ENCODE measurements at places on chromosomes 6 and 20.

- no peak for DNase-seq
Observed at GRCh38 chr6:154821099-154821498, 87.9 kb downstream of the SCAF8 start.

DNA sequence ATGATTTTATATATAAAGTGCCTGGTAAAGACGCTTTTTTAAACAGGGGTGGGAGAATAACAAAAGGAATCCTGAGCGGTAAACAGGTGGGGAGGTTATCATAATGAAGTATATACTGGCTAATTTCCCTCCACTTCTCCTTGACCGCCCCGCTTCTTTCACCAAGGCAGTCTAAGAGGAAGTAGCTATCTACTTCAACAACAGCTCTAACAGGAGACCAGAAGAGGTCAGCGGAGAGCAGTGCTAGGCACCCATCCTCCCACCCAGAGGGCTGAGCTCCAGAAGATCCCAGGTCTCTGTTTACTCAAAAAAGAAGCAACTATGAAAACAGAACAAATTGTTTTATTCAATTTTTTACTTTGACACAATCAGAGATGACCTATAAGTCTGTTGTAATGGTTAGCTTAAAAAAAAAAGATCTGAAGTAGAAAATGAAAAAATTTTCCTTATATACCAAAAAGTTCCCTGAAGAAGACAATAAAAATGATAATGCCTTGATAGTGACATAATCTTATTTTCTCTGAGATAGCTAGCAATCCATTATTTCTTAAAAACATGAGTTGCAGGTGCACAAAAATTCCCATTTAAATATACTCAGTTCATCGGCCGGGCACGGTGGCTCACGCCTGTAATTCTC, 141.1 kb downstream of the PDSS2 start:
- DNase-seq = peak; percentile 43

DNA sequence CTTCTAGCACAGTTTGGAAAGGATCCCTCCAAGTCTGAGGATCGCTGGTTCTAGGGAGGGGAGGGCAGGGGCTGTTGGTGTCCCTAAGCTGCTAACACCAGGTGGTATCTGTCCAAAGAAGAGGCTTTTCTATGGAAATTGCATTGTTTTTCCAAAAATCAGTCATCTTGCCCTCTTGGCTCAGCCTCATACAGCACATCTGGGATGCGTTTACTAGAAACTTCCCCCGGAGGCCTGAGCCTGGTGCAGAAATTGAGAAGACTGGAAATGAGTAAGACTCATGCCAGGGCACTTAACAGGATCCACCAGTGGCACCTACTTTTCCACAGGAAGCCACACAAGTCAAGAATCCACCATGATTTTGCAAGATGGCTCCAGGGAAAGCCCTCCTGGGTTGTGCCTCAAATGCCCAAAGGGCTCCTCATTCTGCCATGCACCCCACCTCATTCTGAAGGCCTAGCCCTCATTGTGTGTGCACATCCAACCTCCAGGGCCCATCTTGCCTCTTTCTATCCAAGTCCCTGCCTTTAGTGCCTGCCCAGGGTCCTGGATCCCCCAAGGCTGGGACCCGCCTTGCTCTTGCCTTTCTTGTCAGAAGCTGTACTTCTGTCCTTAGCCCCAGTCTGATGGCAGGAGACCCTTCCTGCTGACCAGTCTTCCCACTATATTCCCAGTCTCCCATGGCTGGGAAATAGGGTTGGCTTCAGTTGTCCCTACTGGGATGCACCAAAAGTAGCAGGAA, 97.6 kb downstream of the MRPL14 start:
- DNase-seq = no peak

DNA sequence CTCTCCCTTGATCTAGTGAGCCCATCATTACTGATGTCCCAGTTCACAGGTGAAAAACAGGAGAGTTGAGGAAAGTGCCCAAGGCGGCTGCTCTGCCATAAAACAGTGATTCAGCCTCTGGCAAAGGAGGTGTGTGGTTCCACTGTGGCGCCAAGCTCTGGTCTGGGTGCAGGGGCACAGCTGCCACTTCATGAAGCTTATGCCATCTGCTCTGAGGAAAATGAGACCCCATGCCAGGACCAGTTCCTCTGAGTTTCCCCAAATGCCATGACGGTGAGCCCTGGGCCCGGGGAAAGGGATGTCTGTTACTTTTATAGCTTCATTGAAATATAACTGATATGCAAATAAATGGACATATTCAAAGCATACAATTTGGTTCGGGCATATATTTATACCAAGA, 33.7 kb upstream of the ZBP1 start:
- DNase-seq = no peak

DNA sequence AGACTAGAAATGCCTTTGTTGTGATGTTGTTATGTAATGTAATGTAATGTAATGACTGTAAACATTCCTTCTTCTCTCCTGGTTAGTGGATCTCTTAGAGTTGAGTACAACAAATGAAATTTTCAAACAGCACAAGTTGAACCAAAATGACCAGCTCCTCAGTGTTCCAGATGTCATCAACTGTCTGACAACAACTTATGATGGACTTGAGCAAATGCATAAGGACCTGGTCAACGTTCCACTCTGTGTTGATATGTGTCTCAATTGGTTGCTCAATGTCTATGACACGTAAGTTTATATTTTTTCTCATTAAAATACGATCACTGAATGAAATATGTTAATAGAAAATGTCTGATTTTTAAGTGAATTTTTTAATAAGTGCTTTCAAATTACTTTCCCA, 496.7 kb downstream of the UTRN start:
- no peak for DNase-seq

GRCh38 chr6:5724911-5725310, 281.8 kb downstream of the NRN1 start:
- DNase-seq = no peak

GRCh38 chr20:11838076-11838636, 79.5 kb upstream of the BTBD3 start:
- no peak for DNase-seq

- DNase-seq = no peak
Observed at GRCh38 chr20:39835130-39835842, 853.8 kb downstream of the MAFB start.

DNA sequence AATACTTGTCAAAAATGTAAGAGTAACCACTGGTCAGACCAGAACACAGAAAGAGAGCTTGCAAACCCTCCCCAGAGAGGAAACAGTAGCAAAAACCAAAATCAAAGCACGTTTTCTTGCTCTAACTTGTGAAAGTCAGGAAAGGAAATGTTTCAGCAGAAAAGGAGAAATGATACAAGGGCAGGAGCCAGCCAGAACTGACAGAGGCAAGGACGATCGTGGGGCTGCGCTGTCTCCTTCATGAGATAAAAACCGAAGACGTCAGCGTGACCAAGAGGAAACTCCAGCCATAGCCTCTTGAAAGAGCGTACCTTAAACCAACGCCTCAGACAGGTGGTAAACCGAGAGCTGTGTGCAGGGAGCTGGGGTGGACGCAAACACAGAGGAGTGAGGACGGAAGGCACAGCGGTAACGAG, 27.5 kb downstream of the LAMA5 start:
- no peak for DNase-seq

DNA sequence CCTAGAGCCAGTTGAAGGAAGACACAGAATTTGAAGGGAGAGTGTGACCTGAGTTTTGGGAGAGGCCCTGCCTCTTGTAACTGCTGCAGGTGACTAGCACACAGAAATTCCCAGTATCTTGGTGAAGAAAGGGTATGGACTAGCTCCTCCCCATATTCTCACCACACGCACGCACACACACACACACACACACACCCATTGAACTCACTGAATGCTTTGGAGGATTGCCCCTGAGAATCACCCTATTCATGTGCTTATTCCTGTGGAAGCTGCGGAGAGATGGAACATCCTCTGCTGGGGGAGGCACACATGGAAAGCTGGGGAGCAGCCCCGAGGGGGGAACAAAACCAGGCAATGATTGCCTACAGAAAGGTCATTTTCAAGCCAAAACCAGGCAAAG, 6.2 kb upstream of the LMBRD1 start:
- DNase-seq = no peak

- no peak for DNase-seq
Observed at GRCh38 chr6:3403238-3404173, 53.3 kb downstream of the SLC22A23 start.

GRCh38 chr6:106308985-106309384, 16.6 kb downstream of the ATG5 start:
- DNase-seq = no peak

DNA sequence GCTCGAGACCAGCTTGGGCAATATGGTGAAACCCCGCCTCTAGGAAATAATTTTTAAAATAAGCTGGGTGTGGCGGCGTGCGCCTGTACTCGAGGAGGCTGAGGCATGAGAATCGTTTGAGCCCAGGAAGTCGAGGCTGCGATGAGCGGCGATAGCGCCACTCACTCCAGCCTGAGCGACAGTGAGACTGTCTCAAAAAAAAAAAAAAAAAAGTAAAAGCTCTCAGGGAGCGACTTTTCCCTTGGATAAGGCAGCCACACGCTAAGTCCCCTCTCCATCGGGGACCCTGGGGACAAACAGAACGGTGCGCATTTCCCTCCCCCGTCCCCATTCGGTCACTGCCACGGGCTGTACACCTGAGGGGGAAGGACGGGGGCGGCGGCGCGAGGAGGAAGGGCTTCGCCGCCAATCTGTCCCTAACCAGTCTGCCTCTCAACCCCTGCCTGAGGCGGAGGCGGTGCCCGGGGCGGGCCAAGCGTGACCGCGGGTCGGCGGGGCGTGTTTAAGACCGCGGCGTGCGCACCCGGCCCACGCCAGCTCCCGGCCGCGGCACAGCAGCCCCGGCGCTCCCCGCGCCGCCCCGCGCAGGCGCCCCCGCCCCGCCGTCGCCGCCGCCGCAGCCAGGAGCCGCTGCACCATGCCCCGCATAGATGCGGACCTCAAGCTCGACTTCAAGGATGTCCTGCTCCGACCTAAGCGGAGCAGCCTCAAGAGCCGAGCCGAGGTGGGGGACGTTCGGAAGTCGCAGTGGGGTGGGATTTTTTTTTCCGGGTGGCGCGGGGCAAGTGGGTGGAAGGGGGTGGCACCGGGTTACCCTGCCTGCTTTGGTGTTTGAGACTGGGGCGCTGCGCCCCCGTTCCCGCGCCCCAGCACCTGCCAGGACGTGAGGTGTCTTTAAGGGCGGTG, at the start of gene GMPR:
Gene GMPR, plus strand, starts transcription at position 531 of the 906 bp plus-strand sequence. Its CDS starts 107 bp downstream, at position 638.
- DNase-seq = peak; percentile 66

DNA sequence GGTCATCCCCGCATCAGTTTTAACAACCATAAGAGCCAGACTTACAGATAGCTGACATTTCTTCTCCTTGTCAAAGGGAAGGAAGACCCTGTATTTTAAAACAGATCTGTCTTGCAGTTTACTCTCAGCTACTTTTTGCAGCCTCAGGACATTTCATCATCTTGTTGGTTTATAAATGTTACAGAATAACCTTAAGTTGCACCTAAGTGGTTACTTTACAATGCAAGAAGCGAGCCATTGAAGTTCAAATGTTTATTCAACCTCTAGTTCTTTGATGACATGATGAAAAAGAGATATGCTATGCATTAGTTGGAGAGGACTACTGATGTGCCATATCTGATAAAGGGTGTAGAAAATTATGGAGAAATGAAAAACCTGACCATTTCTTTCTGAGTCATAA, 187.9 kb upstream of the COL21A1 start:
- no peak for DNase-seq

DNA sequence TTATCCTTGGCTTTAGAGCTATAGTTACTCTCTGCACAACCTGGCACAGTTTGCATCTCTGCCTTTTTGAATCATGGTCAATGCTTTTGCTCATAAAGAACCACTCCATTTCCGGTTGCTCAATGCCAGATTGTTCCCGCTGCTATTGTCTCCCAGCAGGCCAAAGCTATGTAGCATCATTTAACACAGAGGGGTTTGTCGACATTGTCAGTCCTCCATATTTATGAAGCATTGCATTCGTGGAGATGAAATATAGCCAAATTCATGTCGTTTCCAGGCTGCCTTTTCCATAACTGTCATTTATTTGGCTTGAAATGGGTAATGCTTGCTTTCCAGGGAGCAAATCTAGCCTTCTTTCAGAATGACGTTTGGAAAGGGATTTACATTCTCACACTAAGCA, 598.8 kb downstream of the EPHA7 start:
- no peak for DNase-seq

DNA sequence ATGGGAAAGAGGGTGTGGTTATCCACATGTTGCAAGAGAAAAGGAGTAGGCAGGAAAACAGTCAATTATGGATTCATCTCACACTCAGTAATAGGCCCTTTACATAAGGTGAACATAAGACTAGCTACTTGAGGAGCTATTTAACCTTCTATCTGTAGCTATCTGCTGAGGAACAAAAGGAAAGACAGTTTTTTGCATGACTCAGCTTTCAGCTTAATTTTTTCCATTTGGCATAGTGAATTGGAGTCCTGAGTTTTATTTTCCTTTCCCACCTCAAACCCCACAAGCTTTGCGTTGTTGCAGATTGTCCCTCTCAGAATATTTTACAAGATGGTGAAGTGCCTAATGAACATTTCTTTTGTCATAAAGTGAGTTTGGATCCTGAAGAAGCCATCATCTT, 32.4 kb downstream of the UBD start:
- DNase-seq = no peak

DNA sequence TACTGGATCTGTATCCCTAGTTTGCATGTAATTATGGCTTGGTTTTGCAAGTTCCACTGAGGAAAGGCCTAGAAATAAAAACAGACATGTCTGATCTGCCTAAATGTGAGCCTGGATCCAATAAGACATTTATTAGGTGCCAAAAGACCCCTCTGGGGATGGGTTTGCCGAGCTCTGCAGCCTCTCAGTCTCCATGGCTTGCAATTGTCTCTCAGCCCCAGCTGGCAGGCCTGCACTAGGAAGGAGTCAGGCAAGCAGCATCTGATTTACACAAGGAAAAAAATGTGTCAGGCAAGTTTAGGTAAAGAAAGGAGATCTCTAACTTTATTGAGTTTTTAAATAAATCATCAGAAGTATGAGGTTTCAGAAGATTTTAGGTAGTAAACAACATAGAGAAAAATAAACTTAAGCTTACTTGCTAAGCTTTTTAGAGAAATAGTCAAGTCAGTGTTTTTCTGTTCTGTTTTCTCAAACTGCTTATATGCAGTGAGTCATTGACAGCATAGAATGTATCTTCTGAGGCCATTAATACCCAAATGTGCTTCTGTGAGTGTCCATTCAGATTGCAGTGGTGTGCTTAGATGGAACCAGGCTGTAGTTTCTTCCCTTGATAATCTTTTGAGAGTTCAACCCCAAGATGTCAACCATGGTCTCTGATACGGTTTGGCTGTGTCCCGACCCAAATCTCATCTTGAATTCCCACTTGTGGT, 121.0 kb downstream of the FHL5 start:
- no peak for DNase-seq

DNA sequence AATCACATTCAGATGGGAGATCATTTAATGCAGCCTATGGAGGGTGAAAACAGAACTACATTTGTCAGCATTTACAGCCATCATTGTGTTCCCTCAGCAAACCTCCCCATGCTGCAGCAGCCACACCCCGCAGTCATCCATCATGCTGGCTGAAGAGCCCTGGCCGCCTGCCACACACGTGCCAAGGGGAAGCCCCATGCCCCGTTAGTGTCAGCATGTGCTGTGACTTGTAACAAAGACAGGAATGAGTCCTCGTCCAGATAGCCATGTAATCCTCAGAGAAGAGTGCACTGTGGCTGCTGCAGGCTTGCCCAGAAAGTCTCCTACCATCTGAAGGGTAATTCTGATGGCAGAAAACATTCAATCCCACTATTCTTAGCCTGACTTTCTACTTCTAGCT, 1097.8 kb downstream of the KIF16B start:
- no peak for DNase-seq

All from activated naive CD8-positive, alpha-beta T cell treated with anti-CD3 and anti-CD28 coated beads, Interleukin-2, amount 50 U/mL, for 24 hours (primary cell).